Activated CD8-positive, alpha-beta T cell treated with anti-CD3 and anti-CD28 coated beads for 36 hours (primary cell): ENCODE measurements at places on chromosomes 12 and 14. TPM values are rescaled to one million over a fixed set of nuclear protein-coding genes. Genes with fewer than 3 reads are reported as not detected.
A peak's percentile ranks its signal among the peaks of the same experiment; 100 is the strongest.

The SLC25A47 gene
- not detected for total RNA-seq

The SELPLG gene
- total RNA-seq: 23.8 TPM

The KLRC3 gene
- total RNA-seq: 2.0 TPM

The MYH6 gene
- total RNA-seq: not detected

The CIDEB gene
- 13.6 TPM for total RNA-seq

The CLECL1 gene
- 8.5 TPM for total RNA-seq

The ACIN1 gene
- total RNA-seq: 139 TPM

The KRT79 gene
- 0.87 TPM for total RNA-seq

The C12orf54 gene
- not detected for total RNA-seq

The ORAI1 gene
- total RNA-seq: 37.0 TPM

- no peak for DNase-seq
Observed at GRCh38 chr12:103114296-103115055, 157.0 kb downstream of the ASCL1 start.

- DNase-seq: no peak
Observed at GRCh38 chr12:127237151-127237550, 1029.8 kb upstream of the TMEM132C start.

GRCh38 chr14:55749946-55750345 lies 169.9 kb downstream of the KTN1 start:
- no peak for DNase-seq

DNA sequence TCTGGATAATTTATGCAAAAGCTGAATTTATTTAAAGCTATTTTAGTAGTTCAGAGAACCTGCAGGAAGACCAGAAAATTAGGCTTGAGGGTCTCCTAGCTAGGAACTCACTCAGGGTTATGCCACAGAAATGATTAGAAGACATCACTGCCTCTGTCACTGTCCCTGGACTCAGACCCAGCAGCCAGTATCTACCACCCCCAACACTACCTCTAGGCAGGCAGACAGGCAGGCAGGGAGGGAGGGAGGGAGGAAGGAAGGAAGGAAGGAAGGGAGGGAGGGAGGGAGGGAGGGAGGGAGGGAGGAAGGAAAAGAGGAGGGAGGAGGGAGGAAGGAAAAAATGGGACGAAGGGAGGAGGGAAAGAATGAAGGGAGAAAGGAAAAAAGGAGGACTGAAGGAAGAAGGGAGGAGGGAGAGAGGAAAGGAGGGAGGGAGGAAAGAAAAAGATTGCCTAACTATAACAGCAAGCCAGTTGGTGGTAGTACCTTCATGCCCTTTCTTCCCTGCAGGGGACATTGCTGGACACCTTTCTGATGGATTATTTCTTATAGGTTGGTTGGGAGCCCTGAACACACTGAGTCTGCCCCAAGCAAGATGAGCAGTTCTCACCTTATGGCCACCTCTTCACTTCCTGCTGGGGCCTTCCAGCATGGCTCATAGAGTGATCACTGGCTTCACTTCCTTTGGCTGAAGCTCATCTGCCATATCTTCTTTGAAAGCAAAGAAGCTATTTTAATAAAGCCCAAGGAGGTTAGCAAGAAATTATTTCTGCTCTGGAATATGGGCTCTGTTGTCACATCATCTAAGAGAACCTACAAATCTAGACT lies 49.7 kb downstream of the KICS2 start:
- DNase-seq: peak; percentile 2

GRCh38 chr12:47561746-47562145 lies 144.1 kb downstream of the RPAP3 start:
- no peak for DNase-seq

GRCh38 chr14:24312736-24313507 lies 1.6 kb downstream of the LTB4R start:
- peak; percentile 48 for DNase-seq

DNA sequence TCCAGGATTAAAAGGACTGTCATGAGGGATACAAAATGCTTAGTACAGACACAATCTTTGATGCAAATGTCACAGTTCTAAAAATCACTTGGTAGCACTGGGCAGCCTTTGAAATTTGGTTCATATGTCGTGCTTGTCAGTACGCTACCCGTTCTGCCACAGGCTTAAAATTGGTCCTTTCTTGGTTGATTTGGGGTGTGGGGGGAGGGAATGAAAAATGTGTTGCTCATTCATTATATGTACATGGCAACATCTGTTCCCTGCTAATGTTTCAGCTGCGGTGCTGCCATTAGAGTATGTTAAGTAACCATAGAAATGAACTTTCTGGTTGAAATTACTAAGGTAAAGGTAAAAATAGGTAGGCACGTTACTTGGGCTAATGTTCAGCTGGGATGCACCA lies 155.4 kb upstream of the ARHGAP5 start:
- DNase-seq: no peak

DNA sequence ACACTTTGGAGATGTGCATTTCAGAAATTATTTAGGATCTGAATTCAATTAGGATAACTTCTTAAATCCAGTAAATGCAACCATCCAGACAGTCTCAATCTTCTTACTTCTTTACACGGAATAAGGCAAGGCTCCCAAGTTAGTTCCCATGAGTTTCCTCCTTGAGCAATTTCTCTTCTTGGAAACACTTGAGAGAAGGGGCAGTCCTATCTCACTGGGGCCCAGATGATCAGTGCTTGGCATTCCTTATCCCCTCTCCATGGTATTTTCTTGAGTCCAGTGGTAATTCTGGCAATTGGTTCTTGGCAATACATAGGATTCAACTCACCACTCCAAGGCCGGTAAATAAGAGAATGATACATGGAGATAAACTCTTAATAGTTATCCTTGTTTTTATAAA lies 87.1 kb upstream of the PTHLH start:
- no peak for DNase-seq

DNA sequence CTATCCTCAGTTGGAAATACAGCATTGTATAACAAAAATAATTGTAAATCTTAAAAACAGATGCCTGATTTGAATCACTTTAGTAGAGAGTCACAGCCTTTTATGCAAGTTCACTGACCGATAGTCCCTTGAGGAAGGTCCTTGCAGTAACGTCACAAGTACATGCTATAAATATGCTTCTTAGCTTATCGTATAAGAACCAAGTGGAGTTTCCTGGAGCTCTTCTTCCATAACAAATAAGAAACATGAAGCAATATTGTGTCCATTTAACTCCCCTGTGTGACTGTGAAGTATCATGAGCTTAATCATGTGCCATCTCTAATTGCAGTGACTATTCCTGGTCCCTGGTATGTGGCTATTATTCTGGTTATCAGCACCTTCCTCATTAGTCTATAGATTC lies 107.9 kb downstream of the SLC38A4 start:
- no peak for DNase-seq

- peak; percentile 87 for DNase-seq
Observed at GRCh38 chr14:74867673-74868072, 8.3 kb downstream of the PROX2 start.

GRCh38 chr12:104504146-104504545 lies 47.4 kb downstream of the CHST11 start:
- no peak for DNase-seq

DNA sequence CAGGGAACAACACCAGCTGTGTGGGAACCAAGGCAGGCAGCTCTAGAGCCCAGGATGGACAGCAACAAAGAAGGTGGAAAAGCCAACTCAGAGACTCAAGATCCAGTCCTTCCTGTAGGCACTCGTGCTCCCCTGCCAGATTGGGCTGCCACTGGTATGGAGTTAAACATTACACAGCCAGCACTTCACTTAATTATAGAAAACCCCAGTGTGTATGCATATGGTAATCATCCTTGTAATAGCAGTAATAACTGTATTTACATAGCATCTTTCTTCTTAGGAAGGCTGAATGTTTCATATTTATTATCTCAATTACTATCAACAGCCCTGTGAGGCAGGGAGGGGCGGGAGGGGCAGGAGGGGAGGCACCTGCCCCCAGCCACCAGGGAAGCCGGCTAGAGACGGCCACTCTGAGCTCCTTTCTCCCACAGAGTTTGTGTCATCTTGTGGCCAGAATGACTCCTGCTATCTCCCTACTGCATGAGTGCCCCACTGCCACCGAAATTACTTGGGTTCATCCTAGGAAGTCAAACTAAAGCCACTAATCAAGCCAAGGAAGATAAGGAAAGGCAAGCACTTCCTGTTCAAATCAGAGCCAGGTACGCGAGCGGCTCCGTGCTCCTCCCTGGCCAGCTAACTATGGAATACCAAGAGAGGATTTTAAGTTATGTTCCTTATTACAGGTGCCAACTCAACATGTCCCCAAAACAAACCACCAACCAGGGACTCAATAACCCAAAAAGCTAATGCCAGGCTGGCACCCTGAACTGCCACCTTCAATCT lies 15.7 kb upstream of the RAB35 start:
- DNase-seq: no peak

DNA sequence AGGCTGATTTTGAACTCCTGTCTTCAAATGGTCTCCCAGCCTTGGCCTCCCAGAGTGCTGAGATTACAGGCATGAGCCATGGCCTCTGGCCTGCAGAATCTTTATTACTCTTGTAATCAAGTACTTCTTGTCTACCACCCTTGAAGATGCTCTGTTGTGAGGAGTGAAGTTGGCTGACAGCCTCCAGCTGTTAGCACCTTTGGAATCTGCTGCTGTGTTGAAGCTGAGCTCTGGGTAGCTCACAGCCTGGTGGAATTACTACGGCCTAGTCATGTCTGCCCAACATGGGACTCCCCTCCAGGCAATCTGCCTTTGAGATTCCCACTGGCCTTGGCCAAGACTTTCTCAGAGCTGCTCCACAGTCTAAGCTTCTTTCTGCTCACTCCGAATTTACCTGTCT lies 5.8 kb upstream of the C12orf75 start:
- DNase-seq: no peak

GRCh38 chr12:71075743-71076142 lies 82.1 kb downstream of the TSPAN8 start:
- DNase-seq: no peak

DNA sequence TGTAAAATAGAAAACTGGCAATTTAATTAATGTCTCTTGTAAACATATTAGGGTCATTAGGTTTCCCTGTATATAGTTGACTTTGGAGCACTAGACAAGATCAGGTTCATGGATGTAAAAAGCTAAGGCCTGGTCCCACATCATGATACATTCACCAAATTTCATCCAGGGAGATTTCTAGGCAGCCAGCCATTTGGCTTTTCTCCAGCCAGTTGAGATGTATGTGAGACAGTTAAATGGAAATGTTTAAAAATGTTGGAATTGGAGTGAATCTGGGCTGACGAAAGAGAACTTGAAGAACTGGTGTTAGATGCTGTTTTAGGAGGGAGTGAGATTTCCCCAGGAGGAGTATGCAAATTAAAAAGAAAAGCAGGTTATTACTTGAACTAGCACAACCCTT lies 41.8 kb upstream of the CLEC14A start:
- no peak for DNase-seq

GRCh38 chr12:75978677-75979076 lies 52.9 kb downstream of the PHLDA1 start:
- peak; percentile 58 for DNase-seq

- no peak for DNase-seq
Observed at GRCh38 chr14:104486222-104486923, 93.2 kb upstream of the C14orf180 start.

DNA sequence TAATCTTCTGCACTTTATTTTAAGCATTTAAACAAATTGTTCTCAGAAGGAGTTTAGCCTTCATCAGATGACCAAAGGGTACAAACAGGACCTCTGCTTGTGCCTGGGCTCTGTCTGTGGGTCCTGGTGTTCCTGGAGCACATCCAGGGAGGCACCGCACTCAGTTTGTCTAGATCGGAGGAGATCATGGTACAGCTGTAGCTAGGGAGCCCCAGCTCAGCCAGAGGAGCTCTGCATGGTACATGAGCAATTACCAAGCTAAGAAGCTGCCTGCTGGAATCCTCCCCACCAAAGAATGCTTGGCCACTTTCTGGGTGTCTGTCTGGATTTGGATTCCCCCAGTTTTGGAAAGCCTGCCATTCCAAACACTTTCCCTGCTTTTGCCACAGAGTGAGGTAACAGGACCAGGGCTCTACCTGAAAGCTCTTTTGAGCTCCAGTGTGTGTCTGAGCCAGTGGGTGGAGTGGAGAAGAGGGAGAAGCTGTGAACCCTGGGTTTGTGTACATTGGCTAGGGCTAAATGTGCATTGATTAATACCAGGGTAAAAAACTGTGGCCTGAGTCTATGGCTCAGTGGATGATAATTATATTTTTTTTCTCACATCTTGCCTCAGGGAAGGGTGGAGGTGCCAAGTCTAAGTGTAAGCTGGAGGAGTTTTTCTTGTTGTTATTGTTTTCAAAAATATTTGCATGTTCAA lies 163.7 kb upstream of the IGF1 start:
- DNase-seq: no peak
